ENCODE measurements at places on chromosomes 11 and 22.

DNA sequence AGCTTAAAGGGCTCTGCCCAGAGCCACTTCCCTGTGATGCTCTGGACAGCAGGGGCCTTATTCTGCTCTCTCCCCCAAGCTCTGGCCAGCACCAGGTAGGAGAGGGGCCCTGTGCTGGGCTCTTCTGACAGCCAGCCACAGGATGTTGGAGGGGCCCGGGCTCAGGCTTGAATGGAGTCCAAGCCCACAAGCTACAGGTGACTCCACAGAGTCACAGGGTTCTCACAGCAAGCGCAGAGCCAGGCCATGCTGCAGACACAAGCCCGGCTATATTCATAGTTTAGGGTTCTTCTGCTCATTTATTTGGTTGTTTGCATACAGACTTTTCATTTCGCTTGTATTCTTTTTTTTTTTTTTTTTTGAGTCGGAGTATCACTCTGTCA, 1392.8 kb downstream of the BRD1 start:
- DNase-seq: no peak

DNA sequence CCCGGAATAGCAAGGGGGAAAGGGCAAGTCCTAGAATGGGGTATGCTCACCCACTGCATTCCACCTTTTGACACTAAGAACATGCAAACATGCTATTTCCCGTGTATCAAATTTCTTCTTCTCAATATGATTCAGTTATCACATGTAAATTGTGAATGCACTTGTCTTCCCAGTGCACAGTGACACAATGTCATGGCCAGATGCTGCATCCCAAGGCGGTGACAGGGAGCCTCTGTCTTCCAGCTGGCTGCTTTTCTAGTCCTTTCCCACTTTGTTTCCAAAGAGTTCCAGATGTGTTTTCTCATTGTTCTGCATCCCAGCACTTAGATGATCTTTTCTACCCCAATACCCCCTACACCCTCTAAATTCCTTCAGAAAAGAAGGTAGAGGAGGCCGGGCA, 12.4 kb downstream of the SLC25A18 start:
- no peak for DNase-seq

- no peak for DNase-seq
These were observed 5.2 kb upstream of the LAYN start for GRCh38 chr11:111535281-111535680.

DNA sequence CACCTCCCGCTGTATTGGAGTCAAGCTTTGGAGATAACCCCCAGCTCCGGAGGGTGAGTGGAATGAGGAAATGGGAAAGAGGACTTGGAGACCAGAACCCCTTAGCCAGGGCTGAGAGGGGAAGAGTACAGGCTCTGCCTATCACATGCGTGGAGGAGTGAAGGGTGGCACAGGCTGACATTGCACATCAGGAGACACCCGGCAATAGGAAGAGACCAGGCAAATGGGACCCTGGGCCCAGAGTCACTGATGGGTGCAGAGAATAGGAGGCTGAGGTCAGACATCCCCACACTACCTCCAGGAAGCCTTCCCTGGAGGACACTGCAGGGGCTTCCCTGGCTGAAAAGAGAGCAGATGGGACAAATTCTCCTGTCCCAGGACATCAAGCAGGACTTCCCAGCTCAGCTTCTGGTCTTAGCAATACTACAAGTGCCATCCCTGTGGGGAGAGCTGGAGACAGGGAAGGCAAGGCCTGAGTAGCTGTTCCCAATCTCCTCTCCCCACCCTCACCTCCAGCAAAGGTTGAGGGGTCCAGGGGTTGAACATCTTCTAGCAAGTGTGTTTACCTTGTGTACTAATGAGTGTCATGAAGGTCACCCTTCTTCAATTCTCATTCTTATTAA, 160.7 kb downstream of the BUD13 start:
- no peak for DNase-seq

GRCh38 chr11:129836979-129837378, 21.3 kb downstream of the TMEM45B start:
- DNase-seq: no peak

GRCh38 chr11:746289-747157, 741 bp upstream of the TALDO1 start:
- DNase-seq: no peak

DNA sequence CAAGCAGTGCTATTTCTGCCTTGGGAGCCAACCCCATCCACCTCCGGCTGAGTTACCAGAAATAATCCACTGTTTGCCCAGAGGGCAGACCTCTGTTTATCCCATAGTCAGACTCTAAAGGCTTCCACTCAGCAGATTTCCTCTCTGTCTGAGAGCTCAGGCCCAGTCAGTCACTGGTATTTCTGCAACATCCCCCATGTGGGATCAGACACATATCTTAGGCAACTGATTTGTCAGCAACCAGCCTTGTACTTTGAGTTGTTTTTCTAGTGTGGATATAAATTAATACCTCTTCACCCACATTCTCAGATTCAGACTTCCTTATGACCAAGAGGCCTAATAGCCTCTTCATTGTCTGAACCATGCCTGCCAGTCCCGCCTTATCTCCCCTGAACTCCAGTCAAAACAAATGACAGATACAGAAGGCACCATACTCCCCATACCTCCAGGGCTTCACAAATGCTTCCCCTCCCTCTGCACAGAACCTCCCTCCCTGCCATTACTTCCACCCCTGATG, 193.6 kb downstream of the FAM76B start:
- no peak for DNase-seq

GRCh38 chr22:40040927-40041326, 46.2 kb downstream of the FAM83F start:
- DNase-seq: no peak

- no peak for DNase-seq
These were observed 29.6 kb downstream of the PRDM10 start for GRCh38 chr11:129973068-129973467.

- DNase-seq: no peak
These were observed 795.5 kb downstream of the METTL15 start for GRCh38 chr11:28903716-28904115.

DNA sequence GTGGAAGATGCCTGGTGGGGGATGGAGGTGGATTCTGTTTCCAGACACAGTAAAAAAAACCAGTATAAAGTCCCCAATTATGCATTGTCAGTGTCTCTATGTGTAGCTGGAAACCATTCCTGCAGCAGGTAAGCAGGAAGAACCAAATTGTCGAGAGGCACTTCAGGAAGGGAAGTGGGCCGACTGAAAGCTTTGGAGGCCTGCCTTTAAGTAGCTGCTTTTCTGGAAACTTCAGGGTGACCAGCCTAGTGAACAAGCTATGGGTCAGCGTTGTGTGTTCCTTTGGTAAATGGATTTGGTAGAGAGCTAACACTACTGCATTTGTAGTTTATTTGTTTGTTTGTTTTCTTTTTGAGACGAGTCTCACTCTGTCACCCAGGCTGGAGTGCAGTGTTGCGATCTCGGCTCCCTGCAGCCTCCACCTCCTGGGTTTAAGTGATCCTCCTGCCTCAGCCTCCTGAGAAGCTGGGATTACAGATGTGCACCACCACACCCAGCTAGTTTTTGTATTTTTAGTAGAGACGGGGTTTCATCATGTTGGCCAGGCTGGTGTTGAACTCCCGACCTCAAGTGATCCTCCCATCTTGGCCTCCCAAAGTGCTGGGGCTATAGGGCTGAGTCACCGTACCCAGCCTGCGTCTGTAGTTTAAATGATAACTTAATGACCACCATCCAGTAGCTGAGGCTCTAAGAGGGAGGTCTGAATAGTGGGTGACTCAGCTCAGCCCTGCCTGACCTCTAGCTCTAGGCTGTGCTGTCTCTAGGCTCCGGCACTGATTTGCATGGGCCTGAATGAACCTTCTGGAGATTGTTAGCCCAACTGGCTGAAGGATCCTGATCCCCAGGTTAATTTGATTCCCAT, 12.8 kb downstream of the PTPRJ start:
- DNase-seq: no peak

DNA sequence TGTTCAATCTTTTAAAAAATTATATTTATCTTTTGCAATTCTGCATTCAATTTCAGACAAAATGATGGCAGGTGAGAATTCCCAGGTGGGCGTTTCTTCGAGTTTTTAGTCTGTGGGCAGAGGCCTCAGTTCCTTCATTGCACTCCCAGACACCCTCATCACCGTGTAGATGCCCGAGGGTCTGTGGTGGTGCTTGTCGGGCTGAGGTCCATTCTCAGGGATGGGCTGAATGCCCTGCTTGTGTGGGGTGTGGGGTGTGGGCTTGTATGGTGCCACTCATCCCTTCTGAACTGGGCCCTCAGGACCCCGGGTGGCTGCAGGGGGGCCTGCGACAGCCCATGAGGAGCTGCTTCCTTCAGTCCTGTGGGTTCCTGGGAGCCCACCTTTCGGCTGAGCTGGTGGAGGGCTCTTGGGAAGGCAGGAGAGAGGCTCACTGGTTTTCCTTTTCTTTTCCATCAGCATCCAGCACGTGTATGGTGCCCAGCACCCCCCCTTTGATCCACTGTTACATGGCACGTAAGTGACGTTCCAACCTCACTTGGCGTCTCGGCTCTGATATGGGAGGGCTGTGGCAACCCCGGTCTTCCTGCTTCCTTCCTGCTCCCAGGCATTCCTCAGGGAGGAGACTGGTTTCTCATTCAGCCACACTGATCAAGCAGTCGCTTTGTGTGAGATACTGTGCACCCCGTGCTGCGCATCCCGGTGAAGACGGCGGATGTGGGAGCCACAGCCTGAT, 29.8 kb downstream of the TBC1D22A start:
- DNase-seq: no peak

GRCh38 chr11:127600674-127601073, 600.1 kb upstream of the KIRREL3 start:
- DNase-seq: no peak

DNA sequence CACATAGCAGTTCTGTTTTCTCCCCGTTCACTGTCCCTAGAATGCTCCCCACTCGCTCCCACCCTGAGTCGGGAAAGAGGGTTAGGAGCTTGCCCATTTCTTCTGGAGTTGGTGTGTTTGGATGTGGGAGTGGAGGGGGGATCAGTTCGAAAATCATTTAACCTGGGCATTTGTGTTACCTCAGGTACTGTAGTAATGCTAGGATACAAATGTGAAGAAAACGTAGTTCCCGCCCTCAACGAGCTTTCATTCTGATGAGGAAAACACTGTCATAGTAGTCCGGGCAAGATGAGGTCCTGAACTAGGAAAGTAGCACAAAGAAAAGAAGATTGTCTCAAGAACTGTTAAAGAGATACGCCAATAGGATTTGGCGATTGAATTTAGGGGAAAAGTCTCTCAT, 539 bp downstream of the SDHD start:
- no peak for DNase-seq

- no peak for DNase-seq
These were observed 14.0 kb downstream of the C11orf42 start for GRCh38 chr11:6219359-6219758.

DNA sequence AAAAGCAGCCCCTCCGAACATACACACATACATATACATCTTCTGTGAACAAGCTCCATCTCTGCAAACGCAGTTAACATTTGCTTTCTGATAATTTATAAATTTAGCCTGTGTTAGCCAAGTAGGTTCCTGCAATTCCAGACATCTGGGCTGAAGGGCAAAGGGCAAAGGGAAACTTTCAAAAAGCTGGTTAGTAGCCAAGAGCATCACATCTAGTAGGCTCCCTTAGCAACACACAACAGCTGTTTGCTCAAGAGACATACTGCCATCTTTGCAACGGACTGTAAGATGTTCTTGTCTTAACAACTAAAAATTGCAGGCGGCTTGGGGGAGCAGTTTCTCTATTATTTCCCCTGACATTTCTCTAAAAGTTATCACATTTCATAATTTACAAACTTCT, 134.9 kb downstream of the RBFOX2 start:
- no peak for DNase-seq

GRCh38 chr11:125939081-125939521, 6.7 kb upstream of the VSIG10L2 start:
- DNase-seq: no peak

GRCh38 chr11:121248496-121248895, 44.1 kb upstream of the SC5D start:
- DNase-seq: no peak

- no peak for DNase-seq
These were observed 24.8 kb upstream of the FNBP4 start for GRCh38 chr11:47791774-47792430.

- no peak for DNase-seq
These were observed 35.8 kb downstream of the GRIK4 start for GRCh38 chr11:120547316-120547715.

- no peak for DNase-seq
These were observed 41.0 kb upstream of the TENM4 start for GRCh38 chr11:79481795-79482194.

GRCh38 chr11:70569996-70570692, 171.8 kb downstream of the CTTN start:
- no peak for DNase-seq

GRCh38 chr22:48921411-48921903, 906.2 kb downstream of the BRD1 start:
- no peak for DNase-seq

DNA sequence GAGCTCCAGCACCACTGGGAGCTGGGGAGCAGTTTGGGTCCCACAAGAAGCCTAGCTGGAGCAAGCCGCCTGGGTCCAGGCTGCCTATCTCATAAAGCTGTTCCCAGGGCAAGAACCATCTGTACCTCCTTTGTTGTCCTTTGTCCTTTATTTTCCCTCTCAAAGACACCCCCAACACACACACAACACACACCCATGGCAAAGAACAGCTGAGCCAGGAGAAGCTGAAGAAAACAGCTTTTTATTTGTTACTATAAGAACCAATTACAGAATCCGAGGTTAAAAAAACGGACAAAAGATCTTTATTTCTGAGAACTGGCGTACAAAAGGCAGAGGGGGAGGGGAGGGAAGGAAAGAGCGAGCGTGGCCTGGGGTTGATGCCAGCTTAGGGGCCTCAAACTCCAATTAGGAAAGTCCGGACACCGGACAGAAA, 1.7 kb upstream of the TUT1 start:
- DNase-seq: no peak

GRCh38 chr11:132142121-132142520, 771.7 kb downstream of the NTM start:
- DNase-seq: no peak

GRCh38 chr22:26476705-26477340, 6.8 kb downstream of the HPS4 start:
- no peak for DNase-seq

- DNase-seq: no peak
These were observed 121.1 kb downstream of the NXPE2 start for GRCh38 chr11:114799476-114799875.

DNA sequence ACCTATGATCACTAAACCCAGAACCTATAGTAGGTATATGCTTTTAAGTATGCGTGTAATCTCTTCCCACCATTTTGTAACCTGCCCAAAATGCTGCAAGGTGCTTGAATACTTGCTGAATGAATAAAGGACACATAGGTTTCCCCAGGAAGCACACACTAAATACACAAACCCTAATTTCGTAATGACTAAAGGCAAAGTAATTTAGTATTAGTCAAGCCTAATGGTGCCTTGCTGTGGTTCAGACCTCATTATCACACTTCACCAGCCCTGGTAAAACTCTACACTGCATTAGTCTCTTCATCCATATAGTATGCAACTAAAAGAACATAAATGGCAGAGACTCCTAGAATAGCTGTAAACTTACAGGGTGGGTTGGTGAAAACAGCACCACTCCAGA, 289.0 kb upstream of the PITPNB start:
- no peak for DNase-seq

- DNase-seq: no peak
These were observed 12.1 kb upstream of the FCHSD2 start for GRCh38 chr11:73154178-73154577.

- no peak for DNase-seq
These were observed 82.0 kb downstream of the KIRREL3 start for GRCh38 chr11:126918556-126918955.

GRCh38 chr11:130426837-130427341, 1.5 kb downstream of the ADAMTS8 start:
- peak; percentile 44 for DNase-seq
